KBM-7 (cell line): ENCODE measurements at places on chromosomes 6 and 20.

DNA sequence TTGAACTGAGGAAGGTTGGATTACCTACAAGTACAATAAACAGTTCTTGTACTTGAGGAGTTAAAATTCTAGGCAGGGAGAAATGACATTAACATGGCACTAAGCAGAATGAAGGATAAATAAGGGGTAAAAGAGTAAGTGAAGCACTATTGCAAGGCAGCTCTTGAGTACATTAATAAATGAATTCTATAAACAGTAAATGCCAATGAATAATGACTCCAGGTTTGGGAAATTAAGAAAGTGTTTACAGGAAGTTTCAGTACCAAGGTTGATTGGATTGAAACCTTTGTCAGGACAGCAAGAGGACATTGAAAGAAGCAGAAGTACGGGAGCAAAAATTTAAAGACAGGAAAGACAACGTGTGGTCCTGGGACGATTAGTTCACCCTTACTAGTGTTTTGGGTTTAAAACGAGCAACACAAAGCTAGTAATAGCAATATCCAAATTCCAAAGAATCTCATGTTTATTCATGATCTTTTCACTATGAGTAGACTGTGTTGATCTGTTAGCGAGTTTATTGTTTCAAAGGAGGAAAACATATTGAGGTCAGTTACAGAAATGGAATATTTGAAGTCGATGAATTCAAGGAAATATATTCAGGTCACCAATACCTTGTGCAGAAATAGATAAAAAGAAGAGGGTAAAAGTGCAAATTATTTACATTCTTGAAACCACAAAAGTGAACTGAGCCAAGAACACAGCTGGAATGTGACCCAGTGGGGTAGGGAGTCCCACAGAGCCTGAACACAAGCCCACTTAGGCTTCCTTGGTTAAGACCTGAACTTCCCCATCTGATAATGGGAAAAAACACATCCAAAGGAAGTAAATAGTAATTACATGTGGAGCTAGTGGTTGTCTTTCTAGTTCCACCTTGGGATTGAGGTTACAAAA lies 80.8 kb downstream of the MKKS start:
- no peak for DNase-seq

- DNase-seq: no peak
These were observed 301.4 kb upstream of the TBX18 start for GRCh38 chr6:85065831-85066230.

- no peak for DNase-seq
These were observed 78.8 kb upstream of the KIF25 start for GRCh38 chr6:167918548-167919278.

DNA sequence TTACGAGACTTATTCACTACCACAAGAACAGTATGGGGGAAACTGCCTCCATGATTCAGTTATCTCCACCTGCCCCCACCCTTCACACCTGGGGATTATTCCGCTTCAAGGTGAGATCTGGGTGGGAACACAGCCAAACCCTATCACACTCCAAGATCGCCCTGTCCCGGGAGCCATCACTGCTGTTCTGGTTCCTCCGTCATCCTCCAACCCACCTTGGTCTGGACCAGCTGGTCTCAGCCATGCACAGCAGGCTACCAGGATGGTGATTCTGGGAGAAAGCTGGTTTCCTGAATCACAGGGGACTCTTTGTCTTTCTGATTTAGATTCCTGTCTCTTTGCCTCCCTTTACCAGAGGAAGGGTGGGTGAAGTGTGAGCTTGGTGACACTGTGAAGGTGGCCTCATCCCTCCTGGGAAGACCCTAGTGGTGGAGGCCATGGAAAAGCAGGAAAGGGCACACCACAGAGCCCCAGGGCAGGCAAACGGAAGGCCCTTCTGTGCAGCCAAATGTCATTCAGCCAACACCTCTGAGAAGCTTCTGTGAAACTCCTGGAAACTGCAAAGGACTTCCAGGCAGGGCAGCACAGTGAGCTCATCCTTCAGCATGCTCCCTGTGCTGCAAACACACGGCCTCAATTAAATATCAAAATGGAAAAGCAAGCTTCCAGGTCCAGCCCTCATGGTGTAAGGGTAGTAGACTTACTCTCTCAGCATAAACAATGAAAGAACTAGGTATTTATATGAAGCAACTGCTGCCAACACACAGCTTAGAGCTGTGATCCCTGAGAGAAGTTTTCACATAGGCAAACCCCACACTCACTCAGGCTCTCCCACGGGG lies 169.8 kb downstream of the ANKRD60 start:
- no peak for DNase-seq

DNA sequence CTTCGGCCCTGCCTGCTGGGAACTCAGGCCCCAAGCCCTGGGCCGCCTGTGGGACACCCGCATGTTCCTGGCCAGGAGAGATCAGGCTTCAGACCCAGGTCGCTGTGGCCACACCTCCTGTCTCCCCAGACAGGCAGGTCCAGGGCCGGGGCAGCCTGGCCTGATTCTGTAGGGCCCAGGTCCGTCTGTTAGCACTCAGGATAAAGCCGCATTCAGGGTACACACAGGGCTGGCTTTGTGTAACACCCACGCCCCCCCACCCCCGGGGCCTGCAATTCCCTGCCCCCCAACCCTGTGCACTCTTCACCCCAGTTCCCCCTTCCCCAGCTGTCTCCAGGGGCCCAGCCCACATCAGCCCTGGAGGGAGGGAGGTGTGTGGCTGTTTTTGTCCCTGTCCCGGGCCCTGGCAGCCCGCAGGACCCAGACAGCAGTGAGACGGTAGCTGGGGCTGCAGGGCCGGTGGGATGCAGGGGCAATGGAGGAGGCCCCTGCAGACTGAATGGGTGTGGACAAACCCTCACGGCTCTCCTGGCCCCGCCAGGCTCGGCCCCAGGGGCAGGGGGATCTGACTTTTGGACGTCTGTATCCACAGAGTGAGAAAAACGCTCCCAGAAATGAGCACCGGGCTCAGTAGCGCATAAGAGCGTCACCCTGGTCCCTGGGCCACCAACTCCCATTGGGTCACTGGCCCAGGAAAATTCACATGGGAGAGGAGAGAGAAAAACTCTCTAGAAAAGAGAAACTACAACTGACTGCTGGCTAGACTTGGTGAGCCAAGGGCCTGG lies 42.4 kb upstream of the ZBP1 start:
- no peak for DNase-seq

DNA sequence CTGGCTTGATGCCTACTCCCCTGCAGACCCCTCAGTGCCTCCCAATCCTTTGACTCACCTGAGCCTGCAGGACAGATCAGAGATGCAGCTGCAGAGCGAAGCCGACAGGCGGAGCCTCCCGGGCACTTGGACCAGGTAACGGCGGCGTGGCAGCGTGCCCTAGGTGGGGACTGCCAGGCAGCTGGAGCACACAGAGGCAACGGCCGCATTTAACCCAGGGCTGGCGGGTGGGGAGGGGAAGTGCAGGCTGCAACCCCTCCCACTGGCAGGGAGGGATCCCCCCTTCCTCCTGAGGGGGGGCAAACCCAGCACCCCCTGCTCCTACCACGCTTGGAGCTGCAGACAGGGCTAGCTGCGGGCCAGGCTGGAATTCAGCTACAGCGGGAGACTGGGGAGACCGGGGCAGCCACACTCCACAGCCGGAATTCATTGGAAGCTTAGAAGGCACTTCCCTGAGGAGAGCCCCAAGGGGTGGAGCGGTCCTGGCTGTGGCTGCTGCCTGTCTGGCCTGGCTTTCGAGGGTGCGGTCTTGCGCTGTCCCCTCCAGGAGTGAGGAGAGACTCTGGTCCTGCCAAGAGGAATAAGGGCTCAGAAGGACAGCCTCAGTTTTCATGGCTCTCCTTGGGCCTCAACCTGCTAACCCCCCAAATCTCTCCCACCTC lies at the start of gene MATN4:
TSS of gene MATN4 (minus strand) at position 183 of the 662 bp plus-strand sequence. CDS start 2,717 bp downstream, outside the sequence.
- no peak for DNase-seq

DNA sequence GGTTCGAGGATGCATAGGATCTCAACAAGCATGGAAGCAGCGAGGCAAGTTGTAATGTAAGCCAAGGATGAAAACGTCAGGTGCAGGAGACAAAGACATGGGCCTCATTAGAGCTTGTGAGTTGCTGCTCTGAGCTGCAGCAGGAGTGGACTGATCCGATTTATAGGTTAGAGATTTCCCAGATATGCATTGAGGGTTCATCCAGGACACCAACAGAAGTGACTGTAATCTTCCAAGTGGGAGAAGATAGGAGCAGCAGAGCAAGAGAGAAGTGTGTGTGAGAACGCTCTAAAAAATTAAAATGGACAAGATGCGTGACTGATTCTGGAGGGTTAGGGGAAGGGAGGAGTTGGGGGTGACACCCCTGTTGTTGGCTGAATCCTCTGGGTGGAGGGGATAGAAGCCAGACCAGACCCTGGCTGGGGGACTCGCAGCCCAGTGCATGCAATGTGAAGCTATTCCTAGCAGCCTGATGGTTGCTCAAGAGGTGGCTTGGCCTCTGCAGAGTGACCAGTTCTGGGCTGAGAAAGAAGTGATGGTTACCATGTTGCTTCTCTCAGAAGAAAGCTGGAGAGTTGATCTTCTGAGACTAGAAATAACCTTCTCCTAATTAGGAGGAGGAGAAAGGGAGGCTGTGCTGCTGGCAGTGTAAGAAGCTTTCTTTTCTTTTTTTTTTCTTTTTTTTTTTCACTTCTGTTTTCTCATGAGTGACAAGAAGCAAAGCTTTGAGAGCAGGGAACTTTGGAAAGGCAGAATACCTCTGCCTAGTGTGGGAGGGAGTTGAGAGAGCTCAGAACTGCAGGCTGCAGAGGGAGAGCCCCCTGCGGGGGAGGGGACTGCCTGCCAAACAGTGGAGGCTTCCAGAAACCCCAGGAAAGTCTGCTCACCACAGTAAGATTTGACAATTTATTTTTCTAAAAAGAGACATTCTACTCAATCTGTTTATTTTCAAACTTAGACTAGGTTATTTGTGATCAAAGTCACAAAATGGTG lies 116.9 kb downstream of the SLX4IP start:
- peak; percentile 76 for DNase-seq

- DNase-seq: peak; percentile 20
These were observed 18.5 kb upstream of the WFDC10A start for GRCh38 chr20:45611054-45611453.

DNA sequence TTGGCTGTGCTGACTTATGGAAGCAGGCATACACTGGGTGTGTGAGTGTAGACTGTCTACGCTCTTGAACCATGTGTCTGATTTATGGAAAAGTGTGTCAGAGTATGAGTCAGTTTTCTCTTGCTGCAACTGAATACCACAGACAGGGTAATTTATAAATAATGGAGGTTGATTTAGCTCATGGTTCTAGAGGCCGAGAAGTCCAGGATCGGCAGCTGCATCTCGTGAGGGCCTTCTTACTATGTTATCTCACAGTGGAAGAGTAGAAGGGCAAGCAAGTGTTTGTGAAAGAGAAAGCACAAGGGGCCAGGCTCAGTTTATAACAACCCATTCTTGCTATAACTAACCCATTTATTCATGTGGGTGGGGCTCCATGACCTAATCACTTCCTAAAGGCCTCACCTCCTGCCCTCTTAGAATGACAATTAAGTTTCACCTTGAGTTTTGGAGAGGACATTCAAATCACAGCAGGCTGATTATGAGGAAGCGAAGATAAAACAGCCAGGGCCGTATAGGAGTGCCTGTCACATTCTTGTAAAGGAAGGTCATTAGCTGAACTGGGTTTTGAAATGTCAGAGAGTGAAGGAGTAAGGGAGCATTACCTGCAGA lies 6.7 kb downstream of the GPR31 start:
- no peak for DNase-seq

- no peak for DNase-seq
These were observed 7.7 kb downstream of the SHLD1 start for GRCh38 chr20:5757949-5758348.

DNA sequence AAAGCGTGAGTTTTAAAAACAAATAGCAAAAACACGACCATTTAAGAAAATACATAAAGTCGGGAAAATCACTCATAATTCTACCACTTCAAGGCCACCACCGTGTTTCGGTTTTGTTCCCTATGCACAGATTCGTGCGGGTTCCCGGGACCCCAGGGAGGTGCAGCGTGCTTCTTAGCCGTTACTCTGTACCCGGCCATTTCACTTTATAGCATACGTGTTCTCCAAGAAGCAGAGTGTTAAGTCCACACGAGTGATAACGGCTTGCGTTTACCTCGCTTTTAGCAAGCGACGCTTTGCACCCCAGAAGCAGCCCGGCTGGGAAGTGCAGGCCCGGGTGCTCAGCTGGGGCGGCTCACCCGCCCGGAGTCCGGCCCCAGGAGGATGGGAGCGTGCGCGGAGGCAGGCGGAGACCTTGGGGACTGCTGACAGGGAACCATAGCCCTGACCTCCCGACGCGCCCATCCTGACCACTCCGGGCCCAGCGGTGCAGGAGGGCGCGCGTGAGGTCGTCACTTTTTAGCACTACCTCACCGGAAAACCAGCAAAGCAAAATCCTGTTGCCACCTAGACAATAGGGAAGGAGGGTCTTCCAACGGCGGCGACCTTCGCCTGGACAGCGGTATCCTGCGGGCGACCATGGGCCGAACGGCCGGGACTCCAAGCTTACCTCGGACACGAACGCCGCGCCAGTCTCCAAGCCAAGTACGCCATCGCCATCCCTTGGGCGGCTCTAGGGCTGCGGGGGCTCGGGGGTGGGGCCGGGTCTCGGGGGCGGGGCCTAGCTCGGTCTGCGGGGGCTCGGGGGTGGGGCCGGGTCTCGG lies at the start of gene ECI2:
TSS of gene ECI2 (minus strand) at position 735 of the 824 bp plus-strand sequence. CDS start at position 720, 15 bp downstream.
- peak; percentile 71 for DNase-seq

GRCh38 chr6:130526466-130526865 lies 160.6 kb downstream of the TMEM200A start:
- peak; percentile 36 for DNase-seq

DNA sequence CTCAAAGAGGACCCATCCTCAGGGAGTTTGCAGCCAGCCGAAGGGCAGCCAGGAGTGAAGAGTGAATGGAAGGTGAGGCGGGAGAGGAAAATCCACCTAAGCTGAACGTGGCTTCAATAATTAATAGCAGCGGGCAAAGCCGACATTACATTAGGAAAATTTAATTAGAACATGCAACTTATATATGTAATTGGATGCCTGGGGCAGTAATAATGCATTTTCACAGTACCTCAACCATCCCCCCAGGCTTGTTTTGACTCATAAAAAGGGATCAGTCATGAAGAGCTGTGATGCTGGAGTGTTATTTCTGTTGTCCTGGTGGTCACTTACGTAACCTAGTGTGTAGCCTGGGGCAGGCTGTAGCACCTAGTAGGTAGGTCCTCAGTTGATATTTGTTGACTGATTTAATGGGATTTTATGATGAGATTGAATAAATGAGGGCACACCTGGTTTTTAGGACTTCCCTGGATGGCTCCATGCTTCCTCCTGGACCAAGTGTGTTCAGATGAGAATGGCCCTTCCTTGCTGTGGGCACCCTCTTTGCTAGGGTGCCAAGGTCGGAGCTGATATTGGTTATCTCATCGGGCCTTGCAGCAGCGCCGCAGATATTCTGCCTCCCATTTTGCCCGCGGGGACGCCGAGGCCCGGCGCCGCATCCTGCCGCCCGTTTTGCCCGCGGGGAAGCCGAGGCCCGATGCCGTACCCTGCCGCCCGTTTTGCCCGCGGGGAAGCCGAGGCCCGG lies 128.8 kb downstream of the CDH26 start:
- DNase-seq: no peak

GRCh38 chr6:106446287-106446885 lies 85.9 kb downstream of the CRYBG1 start:
- peak; percentile 28 for DNase-seq

- no peak for DNase-seq
These were observed 79.8 kb downstream of the PRDM1 start for GRCh38 chr6:106165885-106166485.
